ENCODE measurements at places on chromosomes 3 and 15. TPM values are rescaled to one million over a fixed set of nuclear protein-coding genes. Genes with fewer than 3 reads are reported as not detected.

The MNS1 gene
- total RNA-seq, result 3.5 TPM

The EAF1 gene
- 18.2 TPM for total RNA-seq

The RBMS3 gene
- 33.4 TPM for total RNA-seq

The ISL2 gene
- 0.20 TPM for total RNA-seq

The STARD9 gene
- total RNA-seq, result 11.5 TPM

The ANKRD34C gene
- not detected for total RNA-seq

The ARHGEF26 gene
- total RNA-seq, result 5.5 TPM

The GPR176 gene
- total RNA-seq, result 50.7 TPM

The P2RY12 gene
- total RNA-seq, result 0.37 TPM

The GPR171 gene
- not detected for total RNA-seq

The LIPC gene
- total RNA-seq, result not detected

The FANCD2OS gene
- total RNA-seq, result not detected

The ZFAND6 gene
- total RNA-seq, result 83.8 TPM

The TLE3 gene
- 32.5 TPM for total RNA-seq

The SLC38A3 gene
- not detected for total RNA-seq

The PCBP4 gene
- total RNA-seq, result 20.9 TPM

The SCG3 gene
- not detected for total RNA-seq

The LYZL4 gene
- not detected for total RNA-seq

The CADPS gene
- under 0.01 TPM for total RNA-seq

The MYO5C gene
- 0.20 TPM for total RNA-seq

The IL17RE gene
- total RNA-seq, result 13.9 TPM

The ZNF860 gene
- 0.59 TPM for total RNA-seq

The GRAMD1C gene
- 1.8 TPM for total RNA-seq

The SLC9C1 gene
- total RNA-seq, result under 0.01 TPM

The CTXN2 gene
- total RNA-seq, result not detected

The SLC12A1 gene
- not detected for total RNA-seq

The TTLL13 gene
- total RNA-seq, result not detected

The PDIA3 gene
- 125 TPM for total RNA-seq

The TASOR gene
- 43.0 TPM for total RNA-seq

The ZDHHC19 gene
- not detected for total RNA-seq

The CEMIP gene
- total RNA-seq, result 1.4 TPM

The GREM1 gene
- total RNA-seq, result 2.2 TPM

The CCR3 gene
- total RNA-seq, result not detected

The WDR72 gene
- not detected for total RNA-seq

The CYP11A1 gene
- 1.8 TPM for total RNA-seq

The TNFSF10 gene
- 0.73 TPM for total RNA-seq

The CCDC54 gene
- not detected for total RNA-seq

The ARPIN gene
- total RNA-seq, result 12.7 TPM

The PPP1R14D gene
- total RNA-seq, result not detected

The TEX55 gene
- total RNA-seq, result not detected

The RETNLB gene
- not detected for total RNA-seq

The ATP13A5 gene
- not detected for total RNA-seq

The NR1D2 gene
- total RNA-seq, result 14.5 TPM

The ZBTB47 gene
- total RNA-seq, result 26.5 TPM

The SLC6A20 gene
- not detected for total RNA-seq

Measured in subcutaneous preadipocyte (primary cell).